ENCODE measurements at places on chromosomes 3 and 15.

- no peak for DNase-seq
These were observed 6.9 kb downstream of the GORASP1 start for GRCh38 chr3:39100500-39100886.

DNA sequence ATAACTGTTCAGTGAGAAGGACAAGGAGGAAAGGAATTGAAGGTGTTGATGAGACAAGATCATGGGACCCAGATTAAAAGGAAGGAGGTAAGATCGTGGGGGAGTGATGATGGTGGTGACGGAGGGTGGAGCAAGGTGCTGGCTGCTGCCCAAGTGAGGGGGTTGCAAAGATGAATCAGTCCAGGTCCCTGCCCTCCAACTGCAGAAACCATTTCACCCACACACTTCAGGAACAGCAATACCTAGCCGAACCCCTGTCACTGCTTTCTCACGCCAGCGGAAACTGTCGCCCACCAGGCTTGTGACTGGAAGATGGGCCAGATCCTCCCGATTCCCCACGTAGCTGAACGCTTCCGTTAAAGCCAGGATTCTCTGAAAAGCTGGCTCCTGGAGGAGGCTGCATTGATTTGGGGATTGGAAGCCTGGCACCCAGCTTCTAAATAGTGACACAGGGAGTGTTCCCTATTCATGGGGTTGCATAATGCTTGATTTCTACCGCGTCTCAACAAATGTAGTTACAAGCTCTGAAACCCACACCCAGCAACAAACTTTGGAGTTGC lies 3.2 kb upstream of the LSG1 start:
- DNase-seq: no peak

DNA sequence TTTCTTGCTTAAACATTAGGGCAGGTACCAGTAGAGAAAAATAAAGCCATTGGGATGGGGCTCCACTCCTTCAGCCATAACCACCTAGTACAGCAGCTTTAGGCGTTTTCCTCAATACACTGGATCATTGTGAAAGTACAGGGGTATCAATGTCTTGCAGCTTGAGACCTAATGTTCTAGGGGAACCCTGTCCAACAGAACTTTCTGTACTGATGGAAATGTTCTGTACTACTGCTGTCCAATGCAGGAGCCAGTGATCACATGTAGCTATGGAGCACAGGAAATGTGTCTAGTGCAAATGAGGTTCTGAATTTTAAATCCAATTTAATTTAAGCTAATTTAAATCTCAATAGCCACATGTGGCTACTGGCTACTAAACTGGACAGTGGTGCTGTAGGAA lies 93.9 kb downstream of the NEDD4 start:
- DNase-seq: no peak

- no peak for DNase-seq
These were observed 47.9 kb upstream of the SYNM start for GRCh38 chr15:99057020-99057419.

- DNase-seq: peak; percentile 71
These were observed 43.5 kb upstream of the BDH1 start for GRCh38 chr3:197599089-197599765.

GRCh38 chr3:140341203-140341602 lies 336.7 kb upstream of the TRIM42 start:
- no peak for DNase-seq
